Osteocyte (in vitro differentiated cells): ENCODE measurements at places on chromosomes 2 and 18. TPM values are rescaled to one million over a fixed set of nuclear protein-coding genes. Genes with fewer than 3 reads are reported as not detected.
A peak's percentile ranks its signal among the peaks of the same experiment; 100 is the strongest.

DNA sequence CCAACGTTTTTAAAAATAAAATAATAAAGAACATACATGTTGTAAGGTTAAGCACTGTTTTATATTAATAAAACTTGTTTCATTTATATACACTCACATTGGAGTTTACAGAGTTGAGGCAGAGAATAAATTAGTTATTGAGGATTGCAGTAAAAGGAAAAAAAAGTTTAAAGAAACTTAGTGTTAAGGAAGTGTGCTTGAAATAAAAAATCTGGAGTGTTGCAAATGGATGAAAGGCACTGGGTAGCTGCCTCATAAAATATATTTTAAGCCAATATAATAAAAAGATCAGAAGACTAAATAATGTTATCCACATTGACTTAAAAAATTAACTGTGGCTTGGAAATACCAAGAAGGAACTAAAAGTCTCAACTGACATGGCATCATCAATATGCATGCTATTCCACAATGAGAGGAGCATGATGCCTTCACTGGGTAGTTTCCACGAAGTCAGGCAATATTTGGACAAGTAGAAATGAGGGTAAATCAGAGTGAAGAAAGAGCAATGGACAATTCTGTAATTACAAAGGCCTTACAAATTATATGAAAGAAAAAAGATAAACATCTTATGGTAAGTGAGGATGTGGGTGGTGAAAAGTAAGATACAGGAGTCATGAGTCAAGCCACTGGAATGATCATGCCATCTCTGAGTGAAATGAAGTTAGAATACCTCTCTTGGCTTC is 2.5 kb downstream of the GALNT3 start:
- H3K36me3 ChIP-seq = no peaks in the 10 kb centered on the region
- H3K27ac ChIP-seq = peak overlapping the region; percentile 43
- no peak for DNase-seq
- H3K4me1 ChIP-seq = peaks cover 43% of the 10 kb centered on the region
- H3K4me3 ChIP-seq = no peak overlapping the region

DNA sequence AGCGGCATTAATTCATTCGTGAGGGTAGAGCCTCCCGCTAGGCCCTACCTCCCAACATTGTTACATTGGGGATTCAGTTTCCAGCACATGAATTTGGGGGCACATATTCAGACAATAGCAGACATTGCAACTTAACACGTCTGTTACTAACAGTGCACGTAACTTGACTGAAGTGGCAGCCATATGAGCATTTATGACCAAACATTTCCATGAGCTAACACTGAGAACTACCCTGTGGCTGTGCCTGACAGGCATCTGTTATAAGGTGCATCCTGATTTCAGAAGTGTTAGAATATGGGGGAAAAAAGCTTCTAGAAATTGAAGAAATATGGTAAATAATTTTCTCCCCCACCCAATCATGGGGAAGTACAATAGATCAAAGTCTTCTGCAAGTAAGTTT is 24.5 kb downstream of the MALT1 start:
- H3K4me1 ChIP-seq = no peaks in the 10 kb centered on the region
- DNase-seq = no peak
- H3K27me3 ChIP-seq = no peaks in the 10 kb centered on the region
- peaks cover 13% of the 10 kb centered on the region for H3K36me3 ChIP-seq
- H3K27ac ChIP-seq = no peak overlapping the region

DNA sequence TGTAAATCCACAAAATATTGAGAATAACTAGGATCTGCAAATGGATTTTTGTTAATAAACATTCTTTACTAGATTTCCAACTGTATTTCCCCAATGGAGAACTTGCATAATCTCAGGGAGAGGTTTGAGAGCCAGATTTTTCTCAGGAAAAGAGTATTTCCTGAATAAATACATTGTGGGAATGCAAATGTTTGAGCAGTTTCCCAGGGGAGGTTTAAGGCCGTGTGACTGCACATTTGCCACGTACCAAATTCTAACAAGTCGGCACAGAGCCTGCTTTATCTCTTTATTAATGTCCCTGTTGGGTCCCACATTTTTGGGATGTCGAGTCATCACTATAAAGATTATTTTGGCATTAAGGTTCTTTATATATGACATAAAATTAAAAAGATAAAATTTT is 27.0 kb downstream of the TFPI start:
- H3K4me3 ChIP-seq = peak overlapping the region; percentile 46
- H3K4me1 ChIP-seq = peaks cover 71% of the 10 kb centered on the region
- peaks cover 45% of the 10 kb centered on the region for H3K36me3 ChIP-seq
- H3K27ac ChIP-seq = peak overlapping the region; percentile 96
- no peaks in the 10 kb centered on the region for H3K27me3 ChIP-seq
- no peak for DNase-seq

- no peak overlapping the region for H3K27ac ChIP-seq
- peaks cover 8% of the 10 kb centered on the region for H3K36me3 ChIP-seq
- DNase-seq = no peak
- H3K4me1 ChIP-seq = no peaks in the 10 kb centered on the region
- no peak overlapping the region for H3K4me3 ChIP-seq
- peaks cover 2% of the 10 kb centered on the region for H3K27me3 ChIP-seq
Observed at GRCh38 chr2:100391735-100392515, 25.5 kb downstream of the CHST10 start.

The SNORC gene
- total RNA-seq = 1.9 and 2.1 TPM in 2 replicates

DNA sequence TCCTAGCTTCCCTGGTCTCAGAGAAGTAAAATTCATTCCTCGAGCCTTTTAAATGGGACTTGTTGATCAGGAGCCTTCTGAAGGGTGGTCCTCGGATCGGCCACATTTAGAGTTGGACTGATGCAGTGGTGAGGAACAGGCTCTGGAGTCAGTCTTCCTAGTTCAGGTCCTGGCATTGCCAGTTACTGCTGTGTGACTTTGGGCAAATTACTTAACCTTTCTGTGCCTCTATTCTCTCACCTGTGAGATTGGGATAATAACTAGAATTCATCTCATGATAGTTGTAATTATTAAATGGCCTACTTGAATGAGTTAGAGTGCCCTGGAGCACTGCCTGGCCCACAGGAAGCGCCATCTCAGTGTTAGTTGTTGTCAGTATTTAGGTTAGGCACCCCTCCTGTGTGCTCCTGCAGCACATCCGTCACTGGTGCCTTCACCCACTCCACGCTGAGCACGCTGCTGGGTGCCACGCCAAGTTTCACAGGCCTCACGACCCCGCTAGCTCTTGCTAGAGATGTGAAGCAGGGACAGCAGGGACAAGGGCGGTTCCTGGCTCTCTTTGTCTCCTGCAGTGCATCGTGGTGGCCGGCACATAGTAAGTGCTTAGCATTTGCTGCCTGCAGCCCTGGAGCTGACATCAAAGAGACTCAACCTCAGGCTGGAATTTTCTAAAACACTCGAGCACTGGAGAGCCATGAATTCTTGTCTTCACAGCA is 122.9 kb downstream of the FAM210A start:
- H3K36me3 ChIP-seq = no peaks in the 10 kb centered on the region
- no peak overlapping the region for H3K27ac ChIP-seq
- no peak overlapping the region for H3K4me3 ChIP-seq
- H3K4me1 ChIP-seq = no peaks in the 10 kb centered on the region

DNA sequence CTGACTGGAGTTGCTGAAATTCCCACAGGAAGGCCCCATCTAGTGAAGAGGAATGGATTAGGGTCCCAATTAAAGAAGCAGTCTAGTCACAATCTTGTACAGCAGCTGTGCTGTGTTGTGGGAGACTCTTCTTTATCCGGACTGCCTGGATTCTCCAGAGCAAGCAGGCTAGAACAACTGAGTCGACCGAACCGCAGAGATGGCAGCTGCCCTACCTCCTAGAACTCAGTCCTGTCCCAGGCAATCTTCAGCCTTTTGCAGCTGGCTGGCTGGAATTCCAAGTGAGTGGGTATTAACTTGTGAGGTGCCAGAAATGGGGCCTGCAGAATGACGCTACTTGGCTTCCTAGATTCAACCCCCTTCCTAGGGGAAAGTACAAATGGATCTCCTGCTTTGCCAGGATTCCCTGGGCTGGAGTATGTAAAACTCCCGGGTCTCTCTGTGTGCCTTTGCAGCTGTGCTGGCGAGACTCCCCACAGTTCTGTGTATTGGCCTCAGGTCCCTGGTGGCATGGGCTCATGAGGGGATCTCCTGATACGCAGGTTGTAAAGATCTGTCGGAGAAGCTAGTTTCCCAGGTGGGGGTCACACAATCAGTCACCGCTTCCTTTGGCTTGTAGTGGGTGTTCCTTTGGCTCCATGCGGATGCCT is 1952.6 kb upstream of the LRRTM1 start:
- no peak for DNase-seq
- H3K4me3 ChIP-seq = no peak overlapping the region
- H3K27ac ChIP-seq = no peak overlapping the region
- no peaks in the 10 kb centered on the region for H3K4me1 ChIP-seq
- H3K36me3 ChIP-seq = no peaks in the 10 kb centered on the region

GRCh38 chr2:27118525-27119329 is at the start of gene CGREF1:
TSS of gene CGREF1 (minus strand) at chr2:27119128. CDS start at chr2:27104366, 14,762 bp downstream.
- peak; percentile 84 for DNase-seq
- H3K27ac ChIP-seq = no peak within 1 kb of the TSS
- peaks cover 13% of the 10 kb centered on the region for H3K4me1 ChIP-seq
- H3K4me3 ChIP-seq = peak within 1 kb of the TSS; percentile 52
- no peaks in the 10 kb centered on the region for H3K36me3 ChIP-seq
